Substantia nigra (tissue), 51 donors: ENCODE measurements at places on chromosomes 6 and 20.

DNA sequence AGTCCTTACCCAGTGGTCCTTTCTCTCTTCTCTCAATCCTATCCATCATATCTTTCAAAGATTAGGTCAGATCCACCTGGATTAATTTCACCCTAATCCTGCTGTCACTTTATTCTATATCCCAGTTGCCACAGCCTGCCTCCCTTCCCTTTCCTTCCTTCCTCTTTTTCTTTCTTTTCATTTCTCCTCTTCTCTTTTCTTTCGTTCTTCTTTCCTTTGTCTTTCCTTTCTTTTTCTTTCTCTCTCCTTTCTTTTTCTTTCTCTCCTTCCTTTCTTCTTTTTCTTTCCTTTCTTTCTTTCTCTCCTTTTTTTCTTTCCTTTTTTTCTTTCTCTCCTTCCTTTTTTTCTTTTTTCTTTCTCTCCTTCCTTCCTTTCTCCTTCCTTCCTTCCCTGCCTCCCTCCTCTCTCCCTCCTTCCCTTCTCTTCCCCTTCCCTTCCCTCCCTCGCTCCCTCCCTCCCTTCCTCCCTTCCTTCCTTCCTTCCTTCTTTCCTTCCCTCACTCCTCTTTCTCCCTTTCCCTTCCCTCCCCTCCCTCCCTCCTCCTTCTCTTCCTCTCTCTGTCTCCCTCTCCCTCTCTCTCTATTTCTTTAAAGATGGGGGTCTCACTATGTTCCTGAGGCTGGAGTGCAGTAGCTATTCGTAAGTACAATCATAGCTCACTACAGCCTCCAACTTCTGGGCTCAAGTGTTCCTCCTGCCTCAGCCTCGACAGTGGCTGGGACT is 15.1 kb upstream of the RPN2 start:
- no peak for DNase-seq

GRCh38 chr6:56223995-56224394 is 23.4 kb downstream of the COL21A1 start:
- DNase-seq: no peak

DNA sequence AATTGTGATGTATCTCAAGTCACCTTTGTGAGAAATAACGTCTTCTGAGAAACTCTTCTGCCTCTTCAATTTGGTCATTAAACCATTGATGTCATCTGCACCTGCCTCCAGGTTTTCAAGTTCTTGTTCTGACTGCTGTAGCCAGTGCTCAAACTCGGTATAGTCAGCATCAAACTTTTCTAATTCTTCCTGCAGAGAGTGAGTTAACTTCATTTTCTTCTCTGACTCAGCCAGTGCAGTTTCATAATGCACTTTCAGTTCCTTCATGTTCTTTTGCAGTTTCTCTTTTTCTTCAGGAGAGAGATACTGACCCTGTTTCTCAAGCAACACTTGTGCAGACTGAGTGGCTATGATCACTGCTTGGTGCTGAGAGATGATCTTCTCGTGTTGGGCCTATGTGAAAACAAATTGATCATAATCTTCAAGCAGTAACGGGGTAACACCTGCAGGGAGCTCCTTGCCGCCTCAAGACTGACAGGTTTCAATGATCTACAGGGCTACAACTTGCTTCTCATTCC is 48.8 kb downstream of the DST start:
- DNase-seq: no peak

- no peak for DNase-seq
Observed at GRCh38 chr6:106591111-106591825, 38.0 kb downstream of the RTN4IP1 start.

GRCh38 chr6:118618676-118619377 is 32.6 kb downstream of the CEP85L start:
- DNase-seq: peak; percentile 38

GRCh38 chr20:46974669-46975434 is 80.2 kb downstream of the EYA2 start:
- no peak for DNase-seq

- DNase-seq: no peak
Observed at GRCh38 chr6:111720931-111721496, 115.3 kb upstream of the TRAF3IP2 start.

- DNase-seq: no peak
Observed at GRCh38 chr20:17406051-17406590, 125.1 kb downstream of the BFSP1 start.

DNA sequence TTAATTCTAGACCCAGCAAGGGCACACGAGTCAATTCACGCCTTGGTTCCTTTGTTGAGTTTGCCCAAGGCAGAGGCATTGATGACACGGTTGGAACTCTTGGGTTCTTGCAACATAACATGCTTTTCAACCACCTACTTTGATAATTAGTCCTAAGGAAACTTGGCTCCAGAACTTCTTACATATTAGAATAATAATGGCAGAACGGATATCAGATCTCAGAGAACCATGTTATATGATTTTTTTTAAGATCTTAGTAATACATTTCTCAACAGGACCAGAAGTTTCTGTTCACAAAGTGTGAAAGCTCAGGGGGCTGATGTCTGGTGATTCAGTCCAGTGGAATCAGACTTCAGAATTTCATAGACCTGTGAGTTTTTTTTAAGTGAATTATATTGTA is 19.2 kb downstream of the SPTLC3 start:
- DNase-seq: no peak

- DNase-seq: no peak
Observed at GRCh38 chr6:28982476-28983266, 22.4 kb downstream of the ZNF311 start.

- peak; percentile 44 for DNase-seq
Observed at GRCh38 chr20:31674895-31675827, 37.4 kb downstream of the COX4I2 start.

DNA sequence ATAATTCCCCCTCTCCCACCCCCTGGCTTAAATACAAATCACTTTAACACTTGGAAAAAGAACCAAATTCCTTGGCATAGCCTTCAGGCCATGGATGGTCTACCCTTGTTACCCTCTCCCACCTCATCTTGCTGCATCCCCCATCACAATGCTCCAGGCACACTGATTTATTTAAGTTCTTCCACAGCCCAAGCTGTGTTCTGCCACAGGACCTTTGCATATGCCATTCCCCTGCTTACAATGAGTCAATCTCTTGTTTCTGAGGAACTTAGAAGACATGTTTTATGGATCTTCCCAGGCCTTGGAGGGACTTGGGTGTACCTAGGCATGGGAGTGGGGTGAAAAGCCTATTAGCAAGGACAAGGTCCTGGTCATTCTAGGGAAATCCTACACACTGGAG is 6.2 kb upstream of the MAFB start:
- DNase-seq: no peak

DNA sequence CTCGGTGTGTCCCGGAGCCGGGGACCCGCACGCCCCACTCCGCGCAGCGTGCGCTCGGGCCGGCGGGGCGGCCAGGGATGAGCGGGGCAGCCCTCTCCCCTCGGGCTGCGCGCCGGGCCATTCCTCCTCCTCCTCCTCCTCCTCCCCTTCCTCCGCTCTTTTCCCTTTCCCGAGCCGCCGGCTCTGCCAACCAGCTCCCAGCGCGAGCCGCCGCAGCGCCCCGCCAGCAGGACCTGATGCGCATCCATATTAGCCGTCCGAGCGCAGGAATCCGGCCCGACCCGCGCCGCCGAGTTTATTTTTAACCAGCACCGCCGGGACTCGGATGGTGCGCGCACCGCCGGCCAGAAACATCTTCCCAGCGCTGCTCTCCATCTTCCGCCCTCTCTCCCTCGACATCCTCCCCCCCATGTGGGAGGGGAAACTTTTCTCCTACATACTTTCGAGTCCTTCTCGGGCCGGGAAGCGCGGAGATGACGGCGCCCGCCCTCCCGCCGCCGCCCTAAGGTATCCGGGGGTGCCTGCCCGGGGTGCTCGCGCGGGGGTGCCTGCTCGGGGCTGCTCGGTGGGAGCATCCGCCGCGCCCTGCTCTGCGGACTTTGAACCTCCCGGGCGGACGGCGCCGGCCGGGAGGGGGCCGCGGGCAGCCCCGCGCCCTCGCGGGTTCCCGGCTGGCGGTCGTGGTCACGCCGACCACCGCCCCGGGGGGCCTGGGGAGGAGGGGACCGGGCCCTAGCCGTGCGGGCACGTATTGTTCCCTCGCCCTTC is 619 bp downstream of the RREB1 start:
- DNase-seq: no peak

DNA sequence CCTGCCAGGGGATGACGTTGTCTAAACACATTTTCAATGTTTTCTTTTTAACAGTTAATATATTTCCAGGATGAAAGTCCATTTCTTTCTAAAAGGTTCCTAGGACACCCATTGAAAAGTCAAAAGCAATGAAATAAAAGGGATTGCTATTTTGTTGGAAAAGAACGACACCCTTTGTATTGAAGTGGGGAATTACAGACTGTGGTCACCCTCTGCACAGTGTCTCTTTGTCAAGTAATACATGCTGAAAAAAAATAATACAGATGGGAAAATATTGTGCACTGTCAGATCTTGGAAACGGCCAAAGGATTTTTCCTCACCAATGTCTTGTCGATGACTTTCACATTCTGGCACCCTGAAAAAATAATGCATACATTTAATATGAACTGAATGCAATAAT is 56.9 kb downstream of the HAO1 start:
- DNase-seq: no peak

DNA sequence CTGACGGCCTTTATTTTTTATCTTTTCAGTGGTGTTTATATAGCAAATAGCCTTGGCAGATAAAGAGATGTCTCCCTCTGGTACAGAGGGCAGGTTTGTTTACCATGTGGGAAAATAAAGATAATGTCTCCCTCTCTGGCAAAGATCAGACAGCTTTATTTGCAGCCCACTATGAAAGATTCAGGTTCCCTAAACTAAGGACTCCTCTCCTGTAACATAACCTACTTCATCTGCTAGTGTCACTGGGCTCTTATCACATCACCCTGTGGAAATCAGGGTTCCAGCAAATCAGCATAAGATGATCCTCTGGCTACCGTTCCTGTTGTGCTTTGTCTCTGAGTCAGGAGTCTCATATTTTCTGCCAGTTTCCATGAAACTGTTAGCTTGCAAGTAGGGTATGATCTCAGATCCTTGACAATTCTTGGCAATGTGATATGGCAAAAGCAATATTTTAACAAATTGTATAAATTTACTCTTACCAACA is 3.1 kb downstream of the FBXL4 start:
- DNase-seq: no peak

GRCh38 chr6:20837189-20837588 is 302.9 kb downstream of the CDKAL1 start:
- DNase-seq: no peak

DNA sequence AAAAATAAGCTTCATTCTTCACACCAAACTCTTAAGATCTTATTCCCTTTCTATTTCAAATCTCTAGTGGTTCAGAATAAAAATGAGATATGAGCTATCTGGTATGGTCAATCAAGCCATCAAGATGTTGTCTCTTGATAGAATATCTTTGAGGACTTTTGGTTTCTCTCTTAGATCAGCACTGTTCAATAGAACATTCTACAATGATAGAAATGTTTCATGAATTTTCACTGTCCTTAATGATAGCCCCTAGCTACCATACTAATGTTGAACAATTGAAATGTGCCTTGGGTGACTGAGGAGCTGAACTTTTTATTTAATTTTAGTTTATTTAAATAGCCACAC is 24.1 kb upstream of the HINT3 start:
- DNase-seq: no peak

DNA sequence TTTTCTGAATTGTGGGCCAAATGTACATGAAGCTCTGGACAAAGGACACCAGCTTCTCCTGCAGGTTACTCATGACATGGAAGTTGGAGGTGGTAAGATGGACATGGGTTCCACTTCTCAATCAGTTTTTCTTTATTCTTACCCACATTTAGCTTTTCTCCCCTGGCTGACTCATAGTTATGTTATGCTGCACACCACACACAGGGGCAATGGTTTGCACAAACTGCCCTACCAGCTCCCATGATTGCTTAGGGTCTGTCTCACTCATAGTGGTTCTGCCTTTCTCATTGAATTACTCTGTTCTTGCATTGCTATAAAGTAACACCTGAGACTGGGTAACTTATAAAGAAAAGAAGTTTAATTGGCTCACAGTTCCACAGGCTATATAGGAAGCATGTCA is 4.5 kb upstream of the CD109 start:
- DNase-seq: no peak

DNA sequence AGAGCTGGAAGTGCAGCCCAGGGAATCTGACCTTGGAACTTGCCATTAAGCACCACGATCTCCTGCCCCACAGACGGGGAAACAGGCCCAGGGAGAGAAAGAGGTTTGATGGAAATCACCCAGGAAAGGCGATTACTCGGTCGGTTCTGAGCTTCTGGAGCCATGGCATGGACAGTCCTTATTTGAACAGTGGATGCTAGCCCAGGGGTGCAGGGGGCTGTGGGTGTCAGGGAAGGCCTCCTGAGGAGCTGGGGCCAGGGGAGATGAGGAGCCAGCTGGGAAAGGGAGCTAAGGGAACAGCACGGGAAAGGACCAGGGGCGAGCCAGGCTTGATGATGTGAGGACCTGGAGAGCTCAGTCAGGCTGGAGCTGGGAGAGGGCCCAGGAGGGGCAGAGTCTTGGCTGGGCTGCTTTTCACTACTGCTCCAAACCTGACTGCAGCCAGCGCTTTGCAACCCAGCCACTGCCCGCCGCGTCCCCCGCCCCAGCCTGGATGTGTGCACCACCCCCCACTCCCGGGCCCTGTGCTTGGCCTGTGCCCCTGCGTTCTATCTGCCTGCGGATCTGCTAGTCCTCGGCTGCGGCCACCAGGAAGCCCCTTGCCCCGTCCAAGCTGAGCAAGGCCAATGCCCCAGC is 17.8 kb downstream of the SUN5 start:
- no peak for DNase-seq

DNA sequence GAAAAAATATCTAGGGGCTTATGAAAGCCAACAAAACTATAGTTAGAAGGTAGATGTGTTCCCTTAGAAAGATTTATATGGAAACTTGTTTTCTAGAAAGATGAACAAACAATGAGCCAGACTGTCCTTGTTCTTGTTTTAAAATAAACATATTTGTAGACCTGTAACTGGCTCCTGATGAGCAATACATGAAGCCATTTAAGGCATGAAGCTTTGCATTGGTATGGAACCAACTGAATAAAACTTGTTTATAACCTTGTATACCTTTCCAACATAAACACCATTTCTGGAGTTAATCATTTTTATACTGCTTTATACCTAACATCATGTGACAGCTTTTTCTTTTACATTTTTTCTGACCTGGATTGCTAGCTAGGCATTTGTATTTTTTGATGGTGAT is 247.8 kb downstream of the PRL start:
- no peak for DNase-seq

DNA sequence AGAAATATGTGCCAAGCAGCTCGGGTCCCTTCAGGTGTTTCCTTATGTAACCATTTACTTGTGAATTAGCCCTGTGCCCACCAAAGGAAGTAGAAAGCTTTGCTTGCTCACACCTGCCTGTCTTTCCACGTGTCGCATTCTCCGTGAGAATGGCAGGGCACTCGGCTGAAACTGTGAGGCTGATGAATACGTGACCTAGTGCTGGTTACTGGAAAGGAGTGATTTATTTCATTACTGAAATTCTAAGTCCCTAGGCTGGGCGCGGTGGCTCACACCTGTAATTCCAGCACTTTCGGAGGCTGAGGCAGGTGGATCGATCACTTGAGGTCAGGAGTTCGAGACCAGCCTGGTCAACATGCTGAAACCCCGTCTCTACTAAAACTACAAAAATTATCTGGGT is 45.9 kb upstream of the TULP1 start:
- no peak for DNase-seq

- no peak for DNase-seq
Observed at GRCh38 chr6:104573350-104573749, 286.4 kb downstream of the HACE1 start.
